Left cardiac atrium (tissue), 4 donors: ENCODE measurements at places on chromosomes 1 and 21.

GRCh38 chr1:110224240-110224995 is 14.3 kb downstream of the KCNC4 start:
- no peak for DNase-seq

GRCh38 chr1:225447650-225448089 is 19.8 kb upstream of the LBR start:
- no peak for DNase-seq

DNA sequence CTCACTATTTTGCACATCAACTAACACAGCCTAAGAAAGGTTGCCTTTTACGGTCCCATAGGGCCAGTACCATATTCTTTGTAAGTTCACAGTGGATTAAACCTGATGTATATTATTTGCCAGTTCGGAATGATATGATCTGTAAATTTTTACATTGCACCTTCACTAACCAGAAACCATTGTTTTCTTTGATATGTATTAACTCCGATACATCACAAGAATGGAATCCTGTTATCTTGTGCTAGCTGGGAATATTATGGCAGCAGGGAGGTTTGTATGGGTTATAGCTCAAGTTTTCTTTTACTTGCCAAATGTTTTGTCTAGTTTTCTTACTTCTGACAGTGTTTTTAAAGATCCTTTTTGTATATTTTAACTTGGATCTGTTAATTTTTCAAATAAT is 51.4 kb upstream of the S1PR1 start:
- no peak for DNase-seq

- no peak for DNase-seq
Observed at GRCh38 chr1:37105911-37106310, 71.6 kb upstream of the GRIK3 start.

GRCh38 chr1:170495006-170495405 is 37.0 kb upstream of the GORAB start:
- DNase-seq = no peak

- peak; percentile 83 for DNase-seq
Observed at GRCh38 chr1:226677027-226678020, 61.8 kb downstream of the ITPKB start.

DNA sequence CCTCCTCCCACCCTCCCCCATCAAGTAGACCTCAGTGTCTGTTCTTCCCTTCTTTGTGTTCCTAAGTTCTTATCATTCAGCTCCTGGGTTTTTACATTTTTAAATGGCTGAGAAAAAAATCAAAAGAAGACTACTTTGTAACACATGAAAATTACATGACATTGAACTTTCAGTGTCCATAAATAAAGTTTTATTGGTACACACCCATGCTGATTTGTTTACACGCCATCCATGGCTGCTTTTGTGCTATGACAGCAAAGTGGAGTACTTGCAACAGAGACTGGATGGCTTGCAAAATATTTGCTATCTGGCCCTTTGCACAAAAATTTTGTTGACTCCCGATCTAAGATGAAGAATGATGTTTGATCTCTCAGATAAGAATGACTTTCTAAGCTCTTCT is 171.4 kb downstream of the PRDM2 start:
- no peak for DNase-seq

- peak; percentile 14 for DNase-seq
Observed at GRCh38 chr21:42556960-42557359, 43.3 kb downstream of the SLC37A1 start.

DNA sequence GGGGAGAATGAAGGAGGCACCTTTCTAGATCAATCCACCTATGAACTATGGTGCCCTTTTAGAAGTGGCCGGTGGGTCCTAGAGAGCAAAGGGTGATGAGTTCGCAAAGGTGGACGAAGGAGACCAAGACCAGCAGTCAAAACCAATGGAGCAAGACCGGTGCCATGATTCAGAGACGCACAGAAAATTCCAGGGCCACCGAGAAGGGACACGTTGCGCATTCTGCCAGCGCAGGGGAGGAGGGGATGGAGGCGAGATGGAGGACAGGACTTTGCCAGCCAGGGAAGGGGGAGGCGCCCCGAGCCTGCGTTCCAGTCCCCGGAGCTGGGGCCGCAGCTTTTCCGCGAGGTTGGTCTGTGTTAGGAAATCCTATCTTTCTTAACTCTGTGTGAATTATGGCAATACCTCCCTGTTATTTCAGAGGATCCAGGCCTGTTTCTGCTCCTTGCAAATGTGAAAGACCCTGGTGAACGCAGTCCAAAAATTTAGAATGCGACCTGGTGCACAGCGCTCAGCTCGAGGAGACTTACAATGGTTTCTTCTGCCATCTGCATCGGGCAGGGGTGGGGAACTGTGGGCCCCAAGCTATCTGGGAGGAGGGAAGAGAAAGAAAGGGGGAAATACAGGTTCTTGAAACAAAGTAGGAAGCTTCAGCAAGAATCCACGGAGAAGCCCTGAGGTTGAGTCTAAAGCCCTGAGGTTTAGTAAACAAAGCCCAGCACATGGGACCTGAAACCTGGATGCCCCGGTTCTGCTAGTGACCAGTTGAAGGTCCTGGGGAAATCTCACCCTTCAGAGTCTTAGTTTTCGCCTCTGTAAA is 129.4 kb downstream of the MRPS6 start:
- DNase-seq = peak; percentile 60

GRCh38 chr1:31712630-31713029 is 8.8 kb upstream of the COL16A1 start:
- peak; percentile 77 for DNase-seq

DNA sequence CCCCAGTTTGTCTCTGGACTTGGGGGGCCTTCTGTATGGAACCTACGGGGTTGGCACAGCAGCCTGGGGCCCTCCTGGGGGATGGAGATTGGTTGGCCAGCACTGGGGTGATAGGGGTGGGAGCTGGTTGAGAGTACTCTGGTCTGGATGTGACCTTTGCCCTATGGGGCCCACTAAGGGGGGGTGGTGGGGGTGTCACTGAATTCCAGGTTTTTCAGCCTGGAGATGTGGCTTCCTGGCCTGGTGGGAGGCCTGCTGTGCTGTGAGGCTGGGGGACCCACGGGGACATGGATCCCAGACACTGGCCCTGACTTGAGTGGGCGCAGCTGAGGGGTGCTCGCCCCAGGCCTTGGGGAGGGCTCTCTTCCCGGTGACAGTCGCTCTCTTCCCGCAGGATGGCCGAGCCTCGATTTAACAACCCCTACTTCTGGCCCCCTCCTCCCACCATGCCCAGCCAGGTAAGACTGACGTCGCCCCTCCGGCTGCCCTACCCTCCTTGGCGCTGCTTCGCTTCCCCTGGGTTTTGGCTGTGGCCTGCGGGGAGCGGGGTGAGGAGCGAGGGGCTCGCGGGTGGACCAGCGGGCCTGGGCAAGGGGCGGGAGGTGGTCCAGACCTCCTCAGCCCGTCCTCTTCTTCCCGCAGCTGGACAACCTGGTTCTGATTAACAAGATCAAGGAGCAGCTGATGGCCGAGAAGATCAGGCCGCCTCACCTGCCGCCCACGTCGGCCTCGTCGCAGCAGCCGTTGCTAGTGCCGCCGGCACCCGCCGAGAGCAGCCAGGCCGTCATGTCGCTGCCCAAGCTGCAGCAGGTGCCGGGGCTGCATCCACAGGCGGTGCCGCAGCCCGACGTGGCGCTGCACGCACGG is 19.6 kb downstream of the ZNF362 start:
- no peak for DNase-seq

GRCh38 chr1:155126556-155127104 is 1.0 kb upstream of the EFNA1 start:
- DNase-seq = peak; percentile 46

DNA sequence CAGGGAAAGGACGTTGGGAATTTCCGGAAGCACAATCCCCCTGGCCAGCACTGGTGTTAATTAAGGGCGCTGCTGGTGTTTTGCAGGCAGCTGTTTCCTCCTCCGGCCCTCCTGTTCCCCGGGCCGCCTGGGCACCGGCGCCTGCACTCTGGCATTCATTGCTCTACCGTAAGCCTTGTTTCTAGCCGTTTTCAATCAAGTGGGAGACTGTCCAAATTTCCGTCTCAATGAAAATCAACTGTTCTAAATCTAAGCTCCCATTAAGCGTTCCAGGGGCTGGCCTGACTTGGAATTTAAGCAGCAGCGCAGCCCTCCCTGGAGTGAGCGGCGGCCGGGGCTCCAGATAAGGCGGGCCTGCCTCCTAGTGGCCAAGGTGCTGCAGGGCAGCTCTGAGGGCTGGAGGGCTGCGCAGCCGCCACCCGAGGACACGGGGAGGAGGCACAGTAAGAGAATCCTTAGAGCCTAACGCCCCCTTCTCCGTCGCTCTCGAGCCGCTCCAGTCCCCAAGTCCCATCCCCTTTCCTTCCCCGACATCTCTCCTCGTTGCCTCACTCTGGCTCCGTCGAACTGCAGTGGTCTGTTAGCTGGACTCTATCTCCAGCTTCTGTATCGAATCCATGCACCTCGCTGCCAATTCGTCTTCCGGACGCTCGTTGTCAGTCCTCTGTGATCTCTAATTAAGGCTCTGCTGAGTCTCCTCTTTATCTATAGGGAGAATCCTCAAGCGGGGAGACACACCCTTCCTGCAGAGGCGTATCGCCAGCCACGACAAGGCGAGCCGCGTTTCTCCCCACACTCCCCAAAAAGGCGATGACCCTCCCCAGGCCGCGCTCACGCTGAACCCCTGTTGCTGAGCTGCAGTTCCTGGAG is 57.8 kb upstream of the LRRC8D start:
- DNase-seq = peak; percentile 90

DNA sequence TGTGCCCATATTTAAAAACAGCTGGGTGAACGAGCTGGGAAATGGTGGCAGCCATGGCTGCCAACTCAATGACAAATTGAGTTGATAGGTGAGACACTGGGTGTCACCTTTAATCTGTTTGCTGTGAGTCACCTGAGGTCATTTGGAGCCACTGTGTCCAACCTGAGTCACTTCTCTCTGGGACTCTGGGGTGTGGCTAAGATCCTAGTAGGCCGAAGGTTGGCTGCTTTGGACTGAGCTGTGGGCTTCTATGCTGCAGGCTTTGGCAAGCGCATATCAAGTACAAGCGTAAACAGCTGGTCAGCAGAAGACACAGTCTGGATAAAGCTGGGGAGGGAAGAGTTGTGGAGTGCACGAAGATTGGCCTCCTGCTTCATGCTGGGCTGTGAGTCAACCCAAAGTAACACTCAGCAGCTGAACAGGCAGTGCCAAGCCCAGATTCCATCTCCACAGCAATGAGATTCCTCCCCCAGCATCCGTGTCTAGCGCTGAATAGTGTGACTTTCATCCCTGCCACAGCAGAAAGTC is 24.0 kb downstream of the TEX35 start:
- peak; percentile 71 for DNase-seq

GRCh38 chr1:11738783-11739182 is 2.8 kb downstream of the AGTRAP start:
- no peak for DNase-seq

DNA sequence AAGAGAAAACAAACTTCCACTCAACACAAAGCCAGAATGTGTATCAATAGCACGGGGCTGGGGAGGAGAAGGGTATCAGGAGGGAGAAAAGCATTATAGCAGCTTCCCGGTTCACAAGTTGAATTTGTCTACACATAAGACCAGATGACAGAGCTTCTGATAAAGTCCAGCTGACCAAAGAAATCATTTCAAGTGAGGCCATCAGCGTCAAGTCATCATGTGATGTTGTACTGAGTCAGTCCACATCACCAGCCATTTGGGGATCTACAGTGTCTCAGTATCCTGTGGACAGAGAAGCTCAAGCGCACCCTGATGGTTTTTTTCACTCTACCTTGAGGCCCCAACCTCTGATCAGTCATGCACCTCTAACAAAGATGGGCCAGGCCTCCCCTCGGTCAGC is 33.0 kb downstream of the SETD4 start:
- DNase-seq = no peak

GRCh38 chr21:44079846-44080245 is 27.4 kb upstream of the PWP2 start:
- DNase-seq = no peak
